ENCODE measurements at places on chromosomes 5 and 9.

DNA sequence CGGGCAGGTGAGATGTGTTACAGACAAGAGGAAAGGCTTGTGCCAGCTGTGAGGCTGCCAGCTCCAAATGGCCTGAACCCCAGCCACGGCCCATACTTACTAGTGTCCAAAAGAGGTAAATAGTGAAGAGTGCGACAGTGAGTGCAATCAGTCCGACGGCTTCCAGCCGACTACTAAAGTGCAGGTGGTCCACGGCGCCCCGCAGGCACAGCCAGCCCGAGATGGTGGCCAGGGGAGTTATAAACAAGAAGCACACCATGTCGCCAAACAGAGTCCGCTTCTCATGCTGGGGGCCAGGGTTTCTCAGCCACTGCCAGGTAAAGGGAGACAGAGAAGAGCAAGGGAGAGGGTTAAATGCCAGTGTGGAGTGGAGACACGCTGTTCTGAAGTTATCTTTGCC, 101.1 kb downstream of the LMNB1 start:
- DNase-seq, result no peak

GRCh38 chr5:3784854-3785253, 189.2 kb downstream of the IRX1 start:
- no peak for DNase-seq

DNA sequence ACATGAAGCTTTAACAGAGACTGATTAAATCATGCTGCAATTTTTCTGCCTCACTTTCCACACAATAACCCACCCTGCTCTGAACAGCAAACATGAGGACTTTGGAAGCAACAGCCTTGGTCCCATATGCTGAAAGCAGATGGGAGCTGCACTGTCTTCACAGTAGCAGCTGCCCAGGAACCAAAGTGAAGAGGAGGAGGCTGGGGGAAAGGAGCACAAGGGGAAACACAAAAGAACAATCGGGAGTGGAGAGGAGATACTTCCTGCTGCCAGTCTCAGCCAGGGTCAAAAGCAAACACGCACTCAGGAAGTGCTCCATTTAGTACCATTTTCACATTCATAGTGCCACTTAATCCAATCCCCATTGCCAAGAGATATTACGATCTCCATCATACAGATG, 183.3 kb upstream of the PUM3 start:
- DNase-seq, result no peak

DNA sequence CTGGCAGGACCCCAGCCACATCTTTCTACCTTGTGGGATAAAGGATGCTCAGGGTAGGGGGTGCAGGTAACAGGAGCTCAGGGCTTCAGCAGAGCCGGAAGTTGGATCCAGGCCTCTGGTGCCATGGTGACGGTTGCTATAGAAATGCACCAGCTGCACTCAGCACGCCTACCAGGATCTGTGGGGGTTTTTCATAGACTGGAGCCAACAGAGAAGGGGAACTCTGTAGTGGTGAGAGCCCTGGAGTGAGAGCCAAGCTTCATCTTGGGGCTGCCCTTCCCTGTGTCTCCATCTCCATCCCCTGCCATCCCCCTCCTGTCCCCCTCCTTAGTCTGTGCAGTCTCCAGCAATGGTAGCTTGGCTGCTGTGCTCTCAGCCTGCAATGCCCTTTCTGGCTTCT, 27.5 kb upstream of the BOD1 start:
- no peak for DNase-seq

GRCh38 chr5:136427426-136427825, 62.1 kb upstream of the TRPC7 start:
- no peak for DNase-seq

DNA sequence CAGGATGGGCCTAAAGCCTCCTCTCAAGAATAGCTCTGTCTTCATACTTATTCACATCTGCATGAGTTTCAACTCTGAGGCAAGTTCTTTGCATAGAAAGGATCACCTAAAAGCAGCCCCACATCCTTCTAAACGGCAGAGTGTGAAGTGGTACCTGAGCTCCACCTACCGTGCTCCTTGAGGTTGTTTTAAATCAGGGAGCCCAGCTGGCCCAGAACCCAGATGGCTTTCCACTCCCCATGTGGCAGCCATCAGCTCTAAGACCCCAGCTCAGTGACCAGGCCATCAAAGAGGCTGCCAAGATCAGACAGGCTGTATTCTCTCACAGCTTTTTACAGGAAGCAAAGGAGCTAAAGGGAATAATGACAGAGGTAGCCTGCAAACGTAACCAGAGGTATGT, 299.3 kb downstream of the RASEF start:
- no peak for DNase-seq

GRCh38 chr9:12923468-12924009, 148.7 kb downstream of the LURAP1L start:
- no peak for DNase-seq
